T-helper 17 cell (primary cell): ENCODE measurements at places on chromosomes 6 and 20. TPM values are rescaled to one million over a fixed set of nuclear protein-coding genes. Genes with fewer than 3 reads are reported as not detected.

- no peak overlapping the region for H3K27ac ChIP-seq
- no peaks in the 10 kb centered on the region for H3K36me3 ChIP-seq
- DNase-seq, result no peak
- peaks cover 48% of the 10 kb centered on the region for H3K27me3 ChIP-seq
- H3K4me1 ChIP-seq, result no peaks in the 10 kb centered on the region
Observed at GRCh38 chr6:1028723-1029122, 283.2 kb upstream of the FOXQ1 start.

DNA sequence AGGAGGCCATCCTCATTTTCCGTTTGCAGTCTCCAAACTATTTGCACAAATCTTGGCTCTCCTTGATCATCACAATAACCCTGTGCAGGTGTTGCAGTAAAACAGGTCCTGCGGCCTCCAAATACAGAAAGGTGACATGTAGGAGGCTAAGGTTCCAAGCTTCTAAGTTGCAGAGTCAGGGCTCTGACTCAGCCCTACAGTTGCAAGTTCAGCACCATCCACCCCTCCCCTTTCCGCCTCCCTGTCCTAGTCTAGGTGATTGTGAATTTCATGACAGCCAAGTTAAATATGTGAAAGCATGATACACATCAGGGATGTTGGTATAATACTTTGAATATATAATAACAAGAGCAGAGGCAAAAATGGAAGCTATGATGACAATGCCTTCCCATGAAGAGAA is 317.3 kb upstream of the CDH4 start:
- DNase-seq, result no peak
- H3K27me3 ChIP-seq, result peaks cover 25% of the 10 kb centered on the region
- no peak overlapping the region for H3K27ac ChIP-seq
- H3K4me3 ChIP-seq, result no peak overlapping the region
- H3K36me3 ChIP-seq, result no peaks in the 10 kb centered on the region

DNA sequence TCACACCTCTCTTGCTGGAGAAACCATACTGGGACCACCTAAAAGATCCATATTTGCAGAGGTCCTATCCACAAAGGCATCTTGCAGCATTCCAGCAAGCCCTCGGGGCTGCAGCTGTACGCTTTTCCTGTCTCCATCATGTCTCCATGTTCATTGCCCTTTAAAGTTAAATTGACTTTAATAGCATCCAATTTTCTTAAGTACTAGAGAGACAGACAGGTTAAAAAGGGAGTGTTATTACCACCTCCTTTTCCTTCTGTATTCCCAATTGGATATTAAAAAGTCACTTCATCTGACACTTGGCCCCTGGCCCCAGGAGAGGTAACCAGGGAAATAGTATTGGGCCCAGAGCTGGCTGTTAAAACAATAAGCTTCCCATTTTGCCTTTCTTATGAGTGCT is 178.6 kb downstream of the UNC5CL start:
- no peak overlapping the region for H3K27ac ChIP-seq
- no peaks in the 10 kb centered on the region for H3K36me3 ChIP-seq
- peaks cover 10% of the 10 kb centered on the region for H3K27me3 ChIP-seq
- DNase-seq, result no peak

GRCh38 chr6:89134723-89135122 is 11.1 kb upstream of the PM20D2 start:
- H3K4me3 ChIP-seq, result no peak overlapping the region
- no peak for DNase-seq
- H3K27ac ChIP-seq, result peak overlapping the region; percentile 47

GRCh38 chr6:154080461-154081189 is 41.6 kb downstream of the OPRM1 start:
- no peak for DNase-seq

The FOXQ1 gene
- total RNA-seq, result not detected

The BNIP5 gene
- not detected for total RNA-seq

DNA sequence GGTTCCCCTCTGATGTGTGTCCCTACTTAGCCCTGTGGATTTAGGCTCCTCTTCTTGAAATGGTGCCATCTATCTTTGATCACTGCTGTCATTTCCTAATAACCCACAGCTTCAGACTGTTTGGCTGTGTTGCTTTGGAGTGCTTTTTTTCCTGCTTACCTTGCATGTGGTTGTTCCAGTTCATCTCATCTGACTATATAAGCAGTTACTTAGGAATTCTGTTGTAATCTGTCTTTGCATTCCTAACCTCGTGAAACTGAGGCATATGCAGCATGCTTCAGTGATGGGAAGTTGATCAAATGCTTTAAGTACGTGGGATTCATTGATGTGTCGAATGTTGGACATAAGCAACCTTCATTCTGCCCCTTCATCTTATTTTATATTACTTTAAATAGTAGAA is 115.8 kb upstream of the FLRT3 start:
- H3K27ac ChIP-seq, result no peak overlapping the region
- no peaks in the 10 kb centered on the region for H3K27me3 ChIP-seq
- no peak overlapping the region for H3K4me3 ChIP-seq
- no peaks in the 10 kb centered on the region for H3K36me3 ChIP-seq

DNA sequence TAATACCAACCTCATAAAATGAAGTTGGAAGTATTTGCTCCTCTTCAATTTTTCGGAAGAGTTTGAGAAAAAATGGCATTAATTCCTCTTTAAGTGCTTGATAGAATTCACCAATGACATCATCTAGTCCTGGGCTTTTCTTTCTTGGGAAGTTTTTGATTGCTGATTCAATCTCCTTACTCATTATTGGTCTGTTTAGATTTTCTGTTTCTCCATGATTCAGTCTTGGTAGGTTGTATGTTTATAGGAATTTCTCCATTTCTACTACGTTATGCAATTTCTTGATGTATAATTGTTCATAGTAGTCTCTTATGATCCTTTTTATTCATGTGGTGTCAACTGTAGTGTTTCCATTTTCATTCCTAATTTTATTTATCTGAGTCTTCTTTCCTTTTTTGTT is 176.9 kb upstream of the PRND start:
- peaks cover 67% of the 10 kb centered on the region for H3K27me3 ChIP-seq
- H3K4me1 ChIP-seq, result no peaks in the 10 kb centered on the region
- no peak overlapping the region for H3K27ac ChIP-seq
- no peak overlapping the region for H3K4me3 ChIP-seq
- H3K36me3 ChIP-seq, result no peaks in the 10 kb centered on the region

DNA sequence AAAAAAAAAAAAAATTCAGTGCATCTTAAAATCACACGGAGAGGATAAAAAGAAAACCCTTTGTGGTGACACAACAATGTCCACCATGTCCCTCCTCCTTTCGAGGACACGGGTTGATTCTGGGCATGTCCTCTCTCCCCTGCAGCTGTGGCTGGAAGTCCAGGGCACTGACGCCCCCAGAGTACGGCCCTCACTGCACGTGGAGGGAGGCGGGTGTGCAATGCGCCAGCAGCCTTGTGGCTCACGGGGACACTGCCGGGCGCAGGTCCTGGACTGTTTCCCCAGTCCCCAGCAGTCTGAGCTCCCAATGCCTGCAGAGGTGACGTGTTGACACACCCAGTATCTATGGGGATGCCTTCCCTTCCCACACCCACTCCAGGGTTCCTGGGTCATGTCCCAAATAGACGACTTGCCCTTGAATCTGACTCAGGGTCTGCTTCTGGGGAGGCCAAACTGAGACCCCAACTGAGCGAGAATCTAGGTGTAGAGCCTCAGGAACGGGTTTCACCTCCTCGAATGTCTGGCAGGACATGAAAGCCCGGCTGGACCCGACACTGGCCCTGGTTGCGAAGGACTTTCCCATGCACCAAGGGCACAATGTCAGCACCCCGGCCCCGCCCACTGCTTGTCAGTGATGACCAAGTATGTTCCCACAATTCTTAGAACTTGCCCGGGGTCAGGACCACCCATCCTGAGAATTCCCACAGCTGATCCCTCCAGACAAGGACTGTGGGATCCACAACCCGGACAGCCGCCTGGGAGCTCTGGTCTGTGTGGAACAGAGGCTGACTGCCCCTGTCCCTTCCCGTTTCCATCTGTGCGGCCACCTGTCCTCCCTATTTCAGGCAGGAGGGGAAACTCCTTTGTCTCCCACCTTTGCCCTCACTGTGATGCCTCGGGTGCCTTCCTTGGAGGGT is 425.1 kb upstream of the SULF2 start:
- H3K4me1 ChIP-seq, result no peaks in the 10 kb centered on the region
- no peak overlapping the region for H3K27ac ChIP-seq
- H3K36me3 ChIP-seq, result no peaks in the 10 kb centered on the region
- DNase-seq, result no peak
- peaks cover 31% of the 10 kb centered on the region for H3K27me3 ChIP-seq
- no peak overlapping the region for H3K4me3 ChIP-seq

- no peak for DNase-seq
- H3K27me3 ChIP-seq, result no peaks in the 10 kb centered on the region
- H3K36me3 ChIP-seq, result peaks cover 2% of the 10 kb centered on the region
- H3K4me1 ChIP-seq, result peaks cover 18% of the 10 kb centered on the region
- H3K4me3 ChIP-seq, result peak overlapping the region; percentile 87
Observed at GRCh38 chr6:158869826-158870648, 50.9 kb upstream of the EZR start.

The POU5F1 gene
- not detected for total RNA-seq

DNA sequence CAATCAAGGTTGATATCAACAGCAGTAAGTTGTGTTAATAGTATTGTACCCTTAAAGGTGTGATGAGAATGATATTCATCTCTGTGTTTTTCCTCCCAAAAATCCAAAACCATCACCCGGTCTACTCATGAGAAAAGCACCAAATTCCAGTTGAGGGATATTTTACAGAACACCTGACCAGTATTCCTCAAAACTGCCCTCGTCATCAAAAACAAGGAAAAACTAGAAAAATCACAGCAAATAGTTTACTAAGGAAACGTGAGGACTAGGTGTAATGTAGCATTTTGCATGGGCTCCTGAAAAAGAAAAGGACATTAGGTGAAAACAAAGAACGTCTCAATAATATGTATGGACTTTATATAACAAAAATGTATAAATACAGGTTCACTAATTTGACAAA is 394.4 kb upstream of the NRSN1 start:
- DNase-seq, result no peak
- H3K4me1 ChIP-seq, result no peaks in the 10 kb centered on the region
- H3K36me3 ChIP-seq, result no peaks in the 10 kb centered on the region

The PSMA7 gene
- total RNA-seq, result 158 TPM

The MPIG6B gene
- 129 TPM for total RNA-seq

GRCh38 chr6:95723638-95724037 is 146.3 kb downstream of the MANEA start:
- H3K27me3 ChIP-seq, result no peaks in the 10 kb centered on the region
- H3K4me1 ChIP-seq, result no peaks in the 10 kb centered on the region
- H3K36me3 ChIP-seq, result no peaks in the 10 kb centered on the region
- no peak overlapping the region for H3K27ac ChIP-seq

DNA sequence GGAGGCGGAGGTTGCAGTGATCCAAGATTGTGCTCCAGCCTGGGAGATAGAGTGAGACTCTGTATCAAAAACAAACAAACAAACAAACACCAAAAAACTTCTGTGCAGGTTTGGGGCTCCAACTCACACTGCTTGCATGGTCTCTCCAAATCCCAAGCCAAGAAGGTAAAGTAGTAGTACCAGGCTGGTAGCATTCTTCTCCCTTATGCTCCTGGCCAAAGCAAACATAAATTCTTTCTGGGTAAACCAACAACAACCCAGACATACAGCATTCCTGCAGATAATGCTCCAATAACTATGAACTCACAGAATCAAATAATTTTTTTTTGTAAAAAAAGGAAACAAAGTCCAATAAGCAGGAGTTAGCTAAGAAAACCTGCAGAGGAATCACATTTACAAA is 57.8 kb upstream of the KLHL31 start:
- H3K4me3 ChIP-seq, result no peak overlapping the region
- H3K27ac ChIP-seq, result peak overlapping the region; percentile 39
- H3K36me3 ChIP-seq, result peaks cover 2% of the 10 kb centered on the region

- DNase-seq, result no peak
- no peaks in the 10 kb centered on the region for H3K36me3 ChIP-seq
- no peak overlapping the region for H3K27ac ChIP-seq
- no peak overlapping the region for H3K4me3 ChIP-seq
- H3K4me1 ChIP-seq, result no peaks in the 10 kb centered on the region
Observed at GRCh38 chr6:20084411-20084810, 127.9 kb downstream of the MBOAT1 start.

GRCh38 chr20:50977066-50978021 is 18.7 kb downstream of the MOCS3 start:
- no peak for DNase-seq
- H3K4me1 ChIP-seq, result peaks cover 2% of the 10 kb centered on the region
- peaks cover 10% of the 10 kb centered on the region for H3K36me3 ChIP-seq
- peaks cover 71% of the 10 kb centered on the region for H3K27me3 ChIP-seq
- no peak overlapping the region for H3K27ac ChIP-seq

- no peak overlapping the region for H3K27ac ChIP-seq
- H3K27me3 ChIP-seq, result no peaks in the 10 kb centered on the region
- no peak overlapping the region for H3K4me3 ChIP-seq
- no peaks in the 10 kb centered on the region for H3K36me3 ChIP-seq
Observed at GRCh38 chr20:14470977-14471661, 133.7 kb upstream of the FLRT3 start.

DNA sequence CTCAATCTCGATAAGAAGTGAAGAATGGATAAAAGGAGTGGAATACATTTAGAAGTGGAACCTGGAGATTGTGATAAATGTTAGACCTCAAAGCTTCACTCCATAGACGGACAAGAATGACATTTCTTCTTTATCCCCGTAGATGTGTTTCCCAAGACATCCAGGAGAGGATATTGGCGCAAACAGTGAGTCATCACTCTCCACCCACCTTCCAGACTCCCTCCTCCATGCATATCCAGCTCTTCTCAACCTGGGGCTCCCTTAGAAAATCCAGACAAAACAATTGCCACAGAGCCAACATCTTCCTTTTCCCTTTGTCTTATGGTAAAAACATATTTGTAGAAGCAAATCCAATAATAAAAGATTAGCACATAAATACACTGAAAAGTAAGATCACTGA is 586.1 kb downstream of the PTPRT start:
- no peaks in the 10 kb centered on the region for H3K4me1 ChIP-seq
- DNase-seq, result no peak
- no peak overlapping the region for H3K4me3 ChIP-seq
- no peaks in the 10 kb centered on the region for H3K36me3 ChIP-seq

DNA sequence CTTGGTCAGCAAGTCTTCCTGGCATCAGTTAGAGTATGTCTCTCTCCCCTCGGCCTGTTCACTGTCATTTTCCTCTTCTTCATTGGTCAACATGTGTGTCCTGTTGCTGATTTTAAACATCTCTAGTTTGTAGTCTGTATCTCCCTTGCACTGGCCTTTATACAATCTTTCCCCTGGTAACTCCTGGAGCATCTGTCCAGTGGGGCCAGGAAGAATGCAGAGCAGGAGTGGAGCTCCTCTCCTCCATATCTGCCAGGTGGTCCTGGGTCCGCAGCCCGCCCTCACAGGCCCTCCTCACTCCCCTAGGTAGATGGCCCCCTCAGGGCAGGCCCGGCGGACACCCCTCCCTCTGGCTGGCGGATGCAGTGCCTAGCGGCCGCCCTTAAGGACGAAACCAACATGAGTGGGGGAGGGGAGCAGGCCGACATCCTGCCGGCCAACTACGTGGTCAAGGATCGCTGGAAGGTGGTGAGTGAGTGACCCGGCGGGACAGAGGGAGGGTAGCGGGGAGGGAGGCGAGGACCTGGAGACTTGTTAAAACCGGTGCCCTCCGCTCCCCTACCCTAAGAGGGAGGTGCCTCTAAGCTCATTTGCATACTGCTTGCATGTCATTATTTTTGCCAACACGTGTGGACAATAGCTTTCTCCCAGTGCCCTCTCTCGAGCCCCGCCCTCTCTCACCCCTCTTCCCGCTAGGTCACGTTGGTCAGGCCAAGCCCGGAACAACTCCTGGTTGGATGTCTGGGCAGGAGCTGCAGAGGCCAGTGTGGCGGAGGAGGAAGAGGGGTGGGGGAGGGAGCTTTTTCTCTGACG is 3.2 kb downstream of the TTBK1 start:
- H3K27ac ChIP-seq, result peak overlapping the region; percentile 94
- peaks cover 8% of the 10 kb centered on the region for H3K27me3 ChIP-seq
- no peak for DNase-seq
- peaks cover 2% of the 10 kb centered on the region for H3K36me3 ChIP-seq
- H3K4me3 ChIP-seq, result peak overlapping the region; percentile 89
- H3K4me1 ChIP-seq, result peaks cover 22% of the 10 kb centered on the region
